ENCODE measurements at places on chromosomes 13 and 19. TPM values are rescaled to one million over a fixed set of nuclear protein-coding genes. Genes with fewer than 3 reads are reported as not detected.

DNA sequence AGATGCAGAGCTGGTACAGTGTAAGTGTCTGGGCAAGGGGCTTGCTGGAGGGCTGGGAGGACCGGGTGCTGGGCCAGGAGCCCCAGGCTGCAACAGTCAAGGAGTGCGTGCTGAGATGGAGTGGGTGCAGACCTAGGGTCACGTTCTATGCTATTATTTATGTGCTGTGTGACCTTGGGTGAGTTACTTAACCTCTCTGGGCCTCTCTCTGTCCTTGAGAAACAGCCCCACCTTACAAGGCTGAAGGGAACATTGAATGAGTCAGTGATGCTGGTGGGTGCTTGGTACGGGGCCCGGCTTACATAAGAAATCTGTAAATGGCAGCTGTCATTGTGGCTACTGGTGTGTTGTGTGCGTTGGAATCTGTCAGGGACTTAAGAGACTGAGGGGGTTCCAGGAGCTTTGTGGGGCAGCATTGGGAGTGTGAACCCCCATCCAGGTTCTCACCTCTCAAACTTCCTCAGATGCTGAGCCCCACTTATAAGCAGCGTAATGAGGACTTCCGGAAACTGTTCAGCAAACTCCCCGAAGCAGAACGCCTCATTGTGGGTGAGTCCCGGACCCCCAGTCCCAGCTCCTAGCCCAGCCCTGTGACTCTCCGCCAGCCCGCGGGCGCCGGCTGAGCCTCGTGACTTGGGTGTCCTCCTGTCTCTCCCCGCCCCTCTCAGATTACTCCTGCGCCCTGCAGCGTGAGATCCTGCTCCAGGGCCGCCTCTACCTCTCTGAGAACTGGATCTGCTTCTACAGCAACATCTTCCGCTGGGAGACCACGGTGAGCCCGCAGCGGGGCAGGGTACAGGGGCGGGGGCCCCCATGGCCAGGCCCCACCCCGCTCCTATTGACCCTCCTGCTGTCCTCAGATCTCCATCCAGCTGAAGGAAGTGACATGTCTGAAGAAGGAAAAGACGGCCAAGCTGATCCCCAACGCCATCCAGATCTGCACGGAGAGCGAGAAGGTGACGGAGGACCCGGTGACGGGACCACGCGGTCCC, 9.6 kb downstream of the GRAMD1A start:
- peak overlapping the region; percentile 53 for H3K27ac ChIP-seq
- H3K4me1 ChIP-seq, result peaks cover 11% of the 10 kb centered on the region
- peak; percentile 59 for DNase-seq
- H3K27me3 ChIP-seq, result no peaks in the 10 kb centered on the region

DNA sequence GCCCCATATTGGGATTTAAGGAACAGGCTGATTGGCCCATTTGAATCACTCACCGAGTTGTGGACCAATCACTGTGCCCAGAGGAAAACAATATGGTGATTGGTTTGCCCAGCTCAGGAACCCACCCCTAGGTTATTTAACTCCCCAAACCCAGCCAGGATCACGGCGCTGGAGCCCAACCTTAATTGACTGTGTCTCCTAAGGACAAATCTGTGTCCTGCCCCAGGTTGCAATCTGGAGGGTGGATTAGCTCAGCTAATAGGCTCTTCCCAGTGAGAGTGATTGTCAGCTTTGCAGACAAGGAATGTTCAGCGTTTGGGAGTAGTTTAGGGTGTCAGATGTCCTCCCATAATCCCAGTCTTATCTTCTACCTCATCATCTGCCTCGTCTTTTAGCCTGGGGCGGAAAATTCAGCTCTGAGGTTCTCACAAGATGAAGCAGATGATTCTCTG, 3.5 kb upstream of the ZNF358 start:
- H3K27me3 ChIP-seq, result no peaks in the 10 kb centered on the region
- H3K27ac ChIP-seq, result no peak overlapping the region
- H3K4me3 ChIP-seq, result no peak overlapping the region

BEST2 gene
- total RNA-seq, result not detected

COL5A3 gene
- total RNA-seq, result 6.1 TPM

TEKTIP1 gene
- total RNA-seq, result not detected
